Kidney epithelial cell (primary cell): ENCODE measurements at places on chromosomes 2 and 18.

GRCh38 chr18:31516437-31516836 is 18.5 kb downstream of the DSG2 start:
- DNase-seq: no peak

DNA sequence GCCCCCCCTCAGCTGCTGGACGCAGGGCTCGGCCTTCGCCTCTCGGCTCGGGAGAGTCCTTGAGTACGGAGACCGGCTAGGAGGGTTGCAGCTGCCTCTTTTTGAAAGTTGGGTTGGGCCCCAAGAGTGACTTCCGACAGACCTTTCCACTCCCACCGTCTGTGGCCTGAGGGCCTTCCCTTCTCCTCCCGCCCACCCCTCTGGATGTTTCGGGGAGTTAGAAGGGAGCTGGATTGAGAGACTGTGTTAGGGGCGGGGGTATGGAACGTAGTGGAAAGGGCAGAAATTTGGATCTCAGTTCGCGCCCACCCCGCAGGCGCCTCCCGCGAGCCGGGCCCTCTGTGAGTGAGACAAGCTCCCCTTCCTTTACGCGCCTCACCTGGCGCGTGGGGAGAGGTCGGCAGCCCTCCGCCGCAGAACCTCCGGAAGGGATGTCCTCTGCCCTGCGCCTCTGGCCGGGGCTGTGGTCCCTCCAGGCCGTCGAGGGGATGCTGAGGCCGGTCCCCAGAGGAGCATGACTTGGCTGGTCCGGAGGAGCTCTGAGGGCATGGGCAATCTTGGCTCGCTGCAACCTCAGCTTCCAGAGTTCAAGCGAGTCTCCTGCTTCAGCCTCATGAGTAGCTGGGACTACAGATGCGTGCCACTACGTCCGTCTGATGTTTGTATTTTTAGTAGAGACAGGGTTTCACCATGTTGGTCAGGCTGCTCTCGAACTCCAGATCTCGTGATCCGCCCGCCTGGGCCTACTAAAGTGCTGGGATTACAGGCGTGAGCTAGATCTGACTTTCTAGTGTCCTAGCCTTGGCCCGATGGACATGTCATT is 15.9 kb downstream of the C2orf74 start:
- DNase-seq: no peak

GRCh38 chr2:45494275-45494977 is 116.6 kb downstream of the SRBD1 start:
- DNase-seq: peak; percentile 19

GRCh38 chr2:140601342-140601741 is 1529.5 kb downstream of the LRP1B start:
- DNase-seq: no peak

DNA sequence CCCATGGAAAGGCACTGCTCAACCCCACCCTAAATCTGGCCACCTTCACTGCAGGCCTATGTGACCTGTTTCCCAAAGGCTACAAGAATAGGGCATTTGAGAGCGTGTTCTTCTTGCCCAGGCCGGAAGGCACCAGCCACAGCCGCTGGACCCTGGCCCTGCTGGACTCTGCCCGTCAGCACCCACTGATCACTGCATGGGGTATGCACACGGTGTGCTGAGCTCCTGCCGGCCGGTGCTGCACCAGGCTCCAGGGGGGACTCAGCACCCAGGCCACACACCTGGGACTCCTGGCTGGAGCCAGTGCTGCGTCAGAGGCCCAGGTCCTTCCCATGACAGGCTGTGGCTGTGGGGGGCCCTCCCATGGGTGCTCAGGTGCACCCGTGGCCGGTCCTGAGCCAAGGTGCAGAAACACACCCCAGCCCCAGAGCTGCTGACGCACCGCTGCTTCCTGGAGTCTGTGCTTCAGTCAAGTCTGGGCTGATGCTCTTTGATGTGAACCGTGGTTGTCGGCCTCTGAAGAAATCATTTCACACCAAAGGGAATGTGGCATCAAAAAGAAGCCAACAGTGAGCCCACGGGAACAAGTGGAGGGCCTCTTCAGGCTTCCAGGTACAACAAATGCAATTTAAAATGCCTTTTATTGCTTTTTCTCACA is 6.5 kb downstream of the KCNG2 start:
- no peak for DNase-seq

DNA sequence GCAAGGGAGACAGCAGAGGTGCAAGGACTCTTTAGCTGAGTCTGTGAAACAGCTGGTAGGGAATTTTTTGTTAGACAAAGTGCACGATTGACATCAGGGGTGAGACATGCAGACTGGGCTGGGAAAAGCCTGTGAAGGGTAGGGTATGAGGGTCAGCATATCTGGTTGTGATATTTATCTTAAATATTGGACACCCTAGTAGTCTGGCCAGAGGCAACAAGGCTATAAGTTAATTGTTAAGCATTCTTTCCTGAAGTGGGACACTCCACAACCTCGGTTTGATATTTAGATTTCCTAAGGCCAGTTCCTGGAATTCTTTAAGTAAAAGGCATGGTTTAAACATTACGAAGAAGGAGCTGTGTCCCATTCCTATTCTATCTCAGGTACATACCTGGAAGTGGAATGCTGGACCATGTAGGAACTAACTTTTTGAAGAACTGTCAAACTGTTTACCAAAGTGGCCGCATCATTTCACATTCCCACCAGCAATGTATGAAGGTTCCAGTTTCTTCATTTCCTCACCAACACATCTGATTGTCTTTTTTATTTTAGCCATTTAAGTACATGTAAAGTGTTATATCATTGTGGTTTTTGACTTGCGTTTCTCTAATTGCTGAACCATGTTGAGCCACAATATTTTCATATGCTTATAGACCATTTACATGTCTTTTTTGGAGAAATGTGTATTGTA is 22.5 kb downstream of the EHBP1 start:
- no peak for DNase-seq

GRCh38 chr2:64819774-64820688 is 166.3 kb upstream of the SERTAD2 start:
- DNase-seq: no peak

DNA sequence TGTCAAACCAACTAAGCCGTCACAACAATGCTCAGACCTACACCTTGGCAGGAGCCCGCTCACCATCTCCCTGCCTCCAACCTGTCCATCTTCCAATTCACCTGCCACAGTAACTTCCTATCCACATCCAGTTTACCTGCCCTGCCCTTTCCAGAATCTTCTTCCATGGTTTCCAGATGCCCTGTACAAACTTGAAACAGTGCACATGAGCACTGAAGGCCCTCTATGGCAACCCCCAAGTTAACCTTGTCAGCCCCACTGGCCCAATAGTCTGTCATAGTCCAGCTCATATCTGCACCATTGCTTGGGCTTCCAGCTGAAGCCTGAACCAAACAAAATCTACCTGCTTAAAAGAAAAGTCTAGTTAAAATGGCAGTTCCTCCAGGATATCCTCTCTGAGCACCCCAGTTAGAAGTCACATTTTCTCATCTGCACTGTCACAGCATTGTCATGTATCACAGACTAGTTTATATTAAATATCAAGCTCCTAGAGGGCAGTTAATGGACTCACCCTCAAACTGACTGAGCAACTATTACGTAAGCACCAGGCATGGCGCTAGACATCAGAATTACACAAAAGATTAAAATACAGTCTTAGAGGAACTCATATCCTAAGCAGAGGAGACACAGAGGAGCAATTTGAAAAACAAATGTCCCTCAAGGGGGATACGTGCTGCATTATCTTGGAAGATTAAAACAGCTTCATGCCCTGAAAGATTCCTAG is 11.6 kb downstream of the NFE2L2 start:
- no peak for DNase-seq

DNA sequence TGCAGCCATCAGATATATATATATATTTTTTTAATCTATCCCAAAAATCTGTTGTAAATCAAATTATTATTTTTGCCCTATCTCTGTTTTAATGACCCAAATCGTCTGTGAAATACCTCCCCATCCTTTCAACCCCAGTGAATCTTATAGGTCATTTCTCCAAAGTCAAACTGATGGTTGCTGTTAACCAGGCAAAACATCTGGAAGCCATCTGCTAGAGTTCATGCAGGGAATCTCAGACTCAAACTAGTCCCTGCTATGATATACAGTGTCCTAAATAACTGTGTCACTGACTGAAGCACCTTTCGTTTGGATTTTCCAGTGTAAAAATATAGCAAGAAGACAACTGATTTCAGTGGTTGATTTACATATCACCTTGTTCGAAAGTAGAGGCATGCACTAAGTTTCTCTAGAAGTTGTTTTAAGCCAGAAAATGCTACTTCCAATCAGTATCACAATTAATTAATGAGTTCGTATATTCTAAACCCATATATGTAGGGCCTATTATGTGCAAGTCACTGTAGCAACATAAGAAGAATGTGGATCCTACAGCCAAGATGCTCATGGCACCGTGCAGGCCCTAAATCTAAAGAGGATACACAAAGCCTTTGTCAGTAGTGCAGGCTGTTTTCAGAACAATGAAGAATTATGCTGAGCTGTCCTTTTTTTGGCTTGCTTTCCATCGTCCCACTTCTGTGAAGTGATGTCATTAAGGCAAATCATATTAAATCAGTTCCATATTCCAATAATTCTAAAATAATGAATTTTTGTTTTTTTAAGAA is 566.0 kb downstream of the STK39 start:
- DNase-seq: no peak

DNA sequence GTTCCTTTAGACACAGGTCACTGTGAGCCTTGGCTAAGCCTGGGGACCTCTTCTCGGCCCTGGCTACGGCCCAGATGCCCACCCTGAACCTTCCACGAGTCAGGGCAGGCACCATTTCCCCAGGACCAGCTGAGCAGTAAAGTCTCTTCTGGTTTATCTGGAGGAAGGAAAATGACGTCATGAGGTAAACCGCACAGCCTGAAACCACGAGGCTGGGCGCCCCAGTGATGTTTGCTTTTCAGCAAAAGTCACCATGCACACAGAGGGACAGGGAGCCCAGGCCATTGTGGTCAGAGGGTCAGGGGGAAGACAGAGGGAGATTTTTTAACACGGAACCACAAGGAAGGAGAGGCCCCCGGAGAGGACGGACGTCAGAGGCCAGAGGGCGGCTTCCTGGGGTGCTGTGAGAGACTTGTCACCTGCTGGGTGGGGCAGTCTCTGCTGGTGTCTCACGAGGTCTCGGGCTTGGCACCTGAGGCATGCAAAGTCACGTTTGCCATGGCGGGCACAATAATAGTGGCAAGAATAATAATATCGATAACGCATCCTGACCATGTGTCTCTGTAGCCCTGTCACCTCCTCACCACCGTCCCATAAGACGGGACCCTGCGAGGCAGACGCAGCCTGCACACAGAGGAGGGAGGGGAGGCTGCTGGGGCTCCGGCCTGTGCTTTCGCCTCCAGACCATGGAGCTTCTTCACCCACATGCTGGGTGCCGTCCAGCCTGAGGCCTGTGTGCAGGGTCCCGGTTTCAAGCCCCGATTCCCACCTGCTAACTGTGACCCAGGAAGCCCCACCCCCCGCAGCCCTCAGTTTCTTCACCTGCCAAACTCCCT is 33.2 kb upstream of the FOSL2 start:
- no peak for DNase-seq

- no peak for DNase-seq
Measured at GRCh38 chr2:64325852-64326577, 127.9 kb upstream of the LGALSL start.

GRCh38 chr2:179354739-179355537 is 90.3 kb upstream of the SESTD1 start:
- no peak for DNase-seq

DNA sequence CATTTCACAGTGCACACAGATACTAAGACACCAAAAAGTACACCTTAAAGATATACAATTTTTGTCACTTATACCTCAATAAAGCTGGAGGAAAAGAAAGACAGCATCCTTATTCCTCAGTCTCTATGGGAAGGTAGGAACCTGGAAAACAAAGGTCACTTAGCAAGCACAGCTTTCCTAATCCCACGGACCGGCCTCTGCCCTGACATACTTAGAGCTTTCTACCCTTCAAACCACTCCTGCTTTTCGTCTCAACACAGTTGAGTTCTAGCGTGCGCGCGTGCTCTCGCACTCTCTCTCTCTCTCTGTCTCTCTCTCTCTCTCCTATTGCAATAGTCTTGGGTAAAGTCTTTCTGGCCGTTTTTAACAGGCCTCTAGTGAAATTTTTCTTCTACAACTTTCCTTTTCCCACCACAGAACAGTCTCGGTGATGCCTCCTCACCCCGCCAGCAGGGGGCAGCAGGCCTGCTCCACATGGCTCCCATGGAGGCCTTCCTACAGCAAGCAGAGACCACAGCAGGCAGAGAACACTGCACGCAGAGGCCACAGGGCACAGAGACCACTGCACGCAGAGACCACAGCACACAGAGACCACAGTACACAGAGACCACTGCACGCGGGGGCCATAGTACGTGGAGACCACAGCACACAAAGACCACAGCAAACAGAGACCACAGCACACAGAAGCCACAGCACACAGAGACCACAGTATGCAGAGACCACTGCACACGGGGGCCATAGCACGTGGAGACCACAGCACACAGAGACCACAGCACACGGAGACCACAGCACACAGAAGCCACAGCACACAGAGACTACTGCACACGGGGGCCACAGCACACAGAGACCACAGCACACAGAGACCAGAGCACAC is 106.9 kb downstream of the FBXO15 start:
- DNase-seq: no peak
